Frontal cortex (tissue), 4 donors: ENCODE measurements at places on chromosomes 5 and 9. TPM values are rescaled to one million over a fixed set of nuclear protein-coding genes. Genes with fewer than 3 reads are reported as not detected.

ZNF366 gene
- 0.82 TPM for total RNA-seq

LCN1 gene
- total RNA-seq, result not detected

CATSPER3 gene
- 0.82 TPM for total RNA-seq

OSMR gene
- total RNA-seq, result 0.82 TPM

DAB2IP gene
- 12.6 TPM for total RNA-seq

IL5 gene
- not detected for total RNA-seq

EPB41L4A gene
- 33.8 TPM for total RNA-seq

TDRD7 gene
- 20.4 TPM for total RNA-seq
